ENCODE measurements at places on chromosomes 7 and 10. TPM values are rescaled to one million over a fixed set of nuclear protein-coding genes. Genes with fewer than 3 reads are reported as not detected.

GRCh38 chr10:71334221-71334791 lies 15.2 kb downstream of the SLC29A3 start:
- no peaks in the 10 kb centered on the region for H3K4me1 ChIP-seq
- peaks cover 15% of the 10 kb centered on the region for H3K36me3 ChIP-seq
- no peak overlapping the region for H3K4me3 ChIP-seq
- no peak overlapping the region for H3K27ac ChIP-seq
- DNase-seq, result no peak
- no peaks in the 10 kb centered on the region for H3K27me3 ChIP-seq

DNA sequence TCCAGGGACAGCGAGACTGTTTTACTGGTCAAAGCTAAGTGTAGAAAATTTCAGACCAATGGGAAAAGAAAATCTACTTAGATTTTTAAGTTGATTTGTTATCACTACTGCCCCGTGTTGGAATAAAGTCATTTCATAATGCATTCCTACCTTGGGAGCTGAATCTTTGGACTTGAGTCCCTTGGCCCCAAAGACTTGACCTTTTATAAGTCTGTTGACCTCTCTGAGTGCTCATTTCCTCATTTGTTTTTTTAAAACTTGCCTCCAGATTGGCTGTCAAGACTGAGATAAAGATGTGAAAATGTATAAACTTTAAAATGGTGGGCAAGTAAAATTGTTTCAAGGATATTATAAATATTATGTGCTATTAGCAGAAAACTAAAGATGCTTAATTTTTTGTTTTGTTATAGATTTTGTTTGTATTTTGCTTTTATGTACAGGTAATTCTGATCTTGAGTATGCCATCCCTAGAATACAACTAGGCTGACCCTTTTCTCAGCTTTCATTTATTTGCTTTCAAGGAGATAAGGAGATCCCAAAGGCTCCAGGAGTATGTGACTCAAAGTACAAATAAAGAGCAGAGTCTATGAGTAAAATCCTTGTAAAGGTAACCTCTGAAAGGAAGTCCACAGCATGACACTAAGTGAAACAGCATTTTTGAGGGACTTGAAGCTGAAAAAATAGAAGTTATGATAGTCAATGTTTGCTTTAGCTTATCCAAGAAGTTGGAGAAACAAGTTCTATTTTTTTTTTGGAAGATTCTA lies 54.6 kb downstream of the TMEM26 start:
- H3K4me3 ChIP-seq, result no peak overlapping the region
- no peak overlapping the region for H3K27ac ChIP-seq
- H3K27me3 ChIP-seq, result no peaks in the 10 kb centered on the region
- no peaks in the 10 kb centered on the region for H3K36me3 ChIP-seq

- no peaks in the 10 kb centered on the region for H3K4me1 ChIP-seq
- no peak for DNase-seq
- no peak overlapping the region for H3K27ac ChIP-seq
- H3K36me3 ChIP-seq, result no peaks in the 10 kb centered on the region
Measured at GRCh38 chr7:48144291-48144768, 26.9 kb upstream of the ABCA13 start.

OR2A5 gene
- total RNA-seq, result not detected

VAX1 gene
- total RNA-seq, result not detected
